ENCODE measurements at places on chromosomes 1 and 21.

DNA sequence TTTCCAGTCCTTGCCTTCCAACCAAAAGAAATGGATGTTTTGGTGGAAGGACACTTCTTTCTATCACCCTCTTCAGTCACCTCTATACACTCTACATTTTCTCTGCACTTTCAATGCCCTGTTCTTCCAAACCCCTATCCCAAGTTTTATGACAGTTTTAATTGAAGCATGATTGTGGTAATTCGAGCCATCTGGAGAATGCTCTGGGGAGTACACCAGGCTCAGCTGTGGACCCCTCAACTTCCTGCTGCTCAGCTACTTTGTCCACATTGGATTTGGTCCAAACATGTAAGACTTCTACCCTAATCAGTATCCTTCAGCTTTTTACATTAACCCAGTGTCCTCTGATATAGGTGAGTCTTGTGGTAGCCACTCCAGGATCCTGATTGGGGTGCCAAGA lies 129.6 kb downstream of the SYT2 start:
- DNase-seq = no peak

DNA sequence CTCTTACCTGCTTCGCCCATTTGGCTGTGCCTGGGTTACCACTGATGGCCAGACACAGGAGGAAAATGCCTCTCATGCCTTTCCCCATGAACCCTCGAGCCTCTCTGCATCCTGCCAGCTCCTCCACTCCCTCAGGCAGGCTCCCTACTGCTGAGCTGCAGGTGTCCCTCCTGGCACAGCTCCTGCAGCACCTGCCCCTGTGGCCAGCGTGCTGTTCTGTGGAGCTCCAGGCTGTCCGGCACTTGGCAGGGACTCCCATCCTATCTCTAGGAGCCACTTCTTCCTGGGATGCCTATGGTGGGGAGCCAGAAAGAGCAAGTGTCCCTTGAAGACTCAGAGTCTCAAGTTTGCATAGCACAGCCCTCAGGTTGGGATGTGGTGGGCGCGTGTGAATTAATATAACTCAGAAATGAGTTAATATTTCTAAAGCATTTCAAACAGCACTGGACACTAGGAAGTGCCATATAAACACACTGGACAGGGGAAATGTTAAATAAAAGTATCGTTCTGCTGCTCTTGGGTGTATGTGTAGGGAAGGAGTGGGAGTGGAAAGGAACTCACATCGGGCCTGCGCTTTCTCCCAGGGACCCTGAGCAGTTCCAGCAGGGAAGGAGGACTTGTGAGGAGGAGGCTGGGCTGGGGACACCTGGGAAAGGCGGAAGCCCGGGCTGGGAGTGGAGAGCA lies 2.7 kb downstream of the LRRC71 start:
- DNase-seq = no peak

GRCh38 chr1:194342484-194343262 lies 1156.3 kb upstream of the B3GALT2 start:
- DNase-seq = no peak

- DNase-seq = peak; percentile 40
Observed at GRCh38 chr1:100038660-100039287, 69.0 kb downstream of the SLC35A3 start.

DNA sequence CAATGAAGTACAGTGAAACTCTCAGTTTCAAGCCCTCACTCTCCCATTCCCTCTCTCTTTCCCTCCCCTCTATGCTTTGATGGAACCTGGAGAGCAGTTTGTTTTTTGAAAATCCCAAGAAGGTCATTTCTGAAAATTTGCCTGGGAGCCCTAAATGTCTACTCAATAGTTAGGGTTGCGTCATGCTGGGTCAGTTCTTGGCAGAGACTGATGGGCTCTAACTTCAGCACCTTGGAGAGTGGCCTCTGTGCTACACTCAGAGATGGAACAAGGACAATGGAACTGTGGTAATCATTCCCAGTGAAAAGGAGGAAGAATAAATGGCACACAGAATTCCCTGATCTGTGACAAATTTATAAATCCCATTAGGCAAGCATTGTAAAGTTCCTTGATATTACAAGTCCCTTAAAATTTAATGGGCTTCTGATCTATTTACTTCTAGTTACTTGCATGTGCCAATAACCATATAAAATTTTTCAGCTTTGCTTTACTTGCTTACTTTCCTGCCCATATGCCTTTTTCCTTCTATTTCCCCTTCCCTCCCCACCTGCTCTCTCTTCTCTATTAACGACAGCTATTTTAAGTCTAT lies 182.9 kb upstream of the KCND3 start:
- peak; percentile 50 for DNase-seq

DNA sequence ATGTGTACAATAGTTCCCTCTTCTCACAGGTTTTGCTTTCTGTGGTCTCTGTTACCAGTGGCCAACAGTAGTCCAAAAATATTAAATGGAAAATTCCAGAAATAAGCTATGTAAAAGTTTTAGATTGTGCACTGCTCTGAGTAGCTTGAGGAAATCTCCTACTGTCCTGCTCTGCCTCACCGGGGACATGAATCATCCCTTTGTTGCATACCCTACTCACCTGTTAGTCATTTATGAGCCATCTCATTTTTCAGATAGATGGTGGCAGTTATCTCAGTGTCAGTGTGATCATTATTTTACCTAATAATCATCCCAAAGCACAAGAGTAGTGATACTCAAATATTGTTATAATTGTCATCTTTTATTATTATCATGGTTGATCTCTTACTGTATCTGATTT lies 688.1 kb downstream of the PLA2G4A start:
- DNase-seq = no peak

GRCh38 chr1:53285969-53286760 lies 41.7 kb downstream of the LRP8 start:
- no peak for DNase-seq

GRCh38 chr1:231460614-231461013 lies 38.5 kb upstream of the EGLN1 start:
- peak; percentile 92 for DNase-seq

GRCh38 chr1:11533790-11534787 lies 55.1 kb downstream of the DISP3 start:
- no peak for DNase-seq
